ENCODE measurements at places on chromosomes 7 and 10.
A peak's percentile ranks its signal among the peaks of the same experiment; 100 is the strongest.

GRCh38 chr7:29424984-29425309, 138.7 kb upstream of the PRR15 start:
- DNase-seq = no peak

- peak; percentile 10 for DNase-seq
Measured at GRCh38 chr7:35971133-35971891, 170.5 kb downstream of the SEPTIN7 start.

DNA sequence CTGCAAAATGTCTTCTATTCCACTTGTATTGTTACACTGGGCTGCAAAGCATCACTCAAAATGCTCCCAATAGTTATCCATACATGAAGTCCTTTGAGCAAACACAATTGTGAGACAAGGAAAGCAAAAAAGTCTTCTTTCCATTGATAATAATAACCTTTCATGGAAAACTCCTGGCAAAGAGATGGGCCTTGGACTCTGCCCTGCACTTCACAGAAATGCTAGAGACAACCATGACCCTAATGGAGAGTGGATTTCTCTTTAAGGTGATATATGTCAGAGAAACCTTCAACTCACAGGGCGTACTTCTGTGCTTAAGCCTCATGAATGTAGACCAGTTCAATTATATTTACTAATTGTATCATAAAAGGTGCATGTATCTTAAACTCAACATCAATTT, 19.4 kb downstream of the SLC26A3 start:
- no peak for DNase-seq

GRCh38 chr10:1384026-1384425, 327.8 kb downstream of the WDR37 start:
- DNase-seq = no peak

- no peak for DNase-seq
Measured at GRCh38 chr7:82109288-82109687, 334.3 kb downstream of the CACNA2D1 start.

DNA sequence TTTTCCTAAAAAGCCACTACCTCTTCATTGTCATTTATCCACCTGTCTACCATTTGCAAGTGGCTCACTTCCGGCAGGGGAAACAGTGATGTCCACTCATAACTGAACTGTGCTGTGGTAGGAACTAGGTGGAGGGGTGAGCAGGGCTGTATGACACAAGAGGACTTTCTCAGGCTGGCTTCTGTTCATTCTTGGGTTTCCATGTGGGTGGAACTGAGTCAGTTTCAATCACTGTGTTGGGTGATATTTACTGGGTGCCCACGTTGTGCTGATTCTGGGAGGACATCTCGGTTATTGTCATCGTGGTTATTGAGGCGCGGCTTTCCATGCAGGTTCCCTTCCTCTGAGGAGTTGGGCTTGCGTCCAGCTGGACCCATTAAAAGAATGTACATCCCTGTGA, 38.8 kb downstream of the RAMP3 start:
- no peak for DNase-seq
